ENCODE measurements at places on chromosomes 6 and 20.

DNA sequence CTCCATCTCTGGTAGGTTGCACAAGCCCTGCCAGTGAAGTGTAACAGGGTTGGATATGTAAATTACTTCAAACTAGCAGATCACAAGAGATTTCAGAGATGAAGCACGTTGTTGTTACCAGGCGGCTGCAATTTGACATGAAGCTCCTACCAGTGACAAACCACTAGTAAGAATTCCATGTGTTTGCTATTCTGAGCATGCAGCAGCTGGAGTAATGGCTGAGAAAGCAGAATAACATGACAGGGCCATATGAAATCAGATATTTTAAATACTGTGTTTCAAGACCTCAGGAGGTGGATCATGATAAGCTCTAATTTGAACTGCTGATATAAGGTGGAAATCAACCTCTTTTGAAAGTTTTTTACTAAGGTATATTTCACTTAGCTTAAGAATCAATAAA, 11.4 kb downstream of the RIN2 start:
- no peak for DNase-seq

- DNase-seq, result no peak
These were observed 981 bp upstream of the TNF start for GRCh38 chr6:31574106-31575061.

GRCh38 chr20:31770243-31770642, 31.2 kb downstream of the TPX2 start:
- no peak for DNase-seq

GRCh38 chr6:41375598-41376151, 40.3 kb downstream of the NCR2 start:
- no peak for DNase-seq

DNA sequence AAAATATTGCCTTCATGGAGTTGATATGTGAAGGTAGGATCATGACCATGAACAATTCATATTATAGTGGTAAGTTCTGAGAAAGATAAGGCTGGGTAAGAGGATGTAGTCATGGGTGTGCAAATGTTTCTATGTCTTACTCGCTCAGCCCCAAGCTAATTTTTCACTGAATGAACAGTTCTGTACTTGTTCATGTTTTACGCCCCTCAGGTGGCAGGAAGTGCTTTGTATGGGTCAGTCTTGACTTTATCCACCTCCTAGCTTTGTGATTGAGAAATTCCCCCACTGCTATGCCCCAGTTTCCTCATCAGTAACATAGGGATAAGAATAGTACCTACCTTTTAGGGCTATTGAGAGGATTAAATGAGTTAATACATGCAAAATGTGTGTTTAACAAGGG, 148.2 kb upstream of the KCNG1 start:
- no peak for DNase-seq

DNA sequence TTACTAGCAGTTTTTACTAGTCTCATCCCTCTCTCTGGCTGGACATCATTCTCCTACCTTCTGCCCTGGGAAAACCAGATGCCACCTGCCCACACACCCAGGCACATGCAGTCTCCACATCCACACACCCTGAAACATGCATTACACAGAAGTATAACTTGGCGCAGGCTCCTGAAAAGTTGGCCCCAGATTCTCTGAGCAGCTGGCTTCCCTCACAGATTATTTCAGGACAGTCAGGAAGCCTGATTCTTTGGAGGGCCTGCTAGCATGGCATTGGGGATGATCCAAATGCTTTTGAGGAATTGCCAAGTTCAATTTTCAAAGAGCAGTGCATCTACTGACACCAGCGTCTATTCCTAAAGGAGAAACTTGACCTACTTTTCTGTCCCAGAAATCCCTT, 27.8 kb upstream of the KIF16B start:
- no peak for DNase-seq

GRCh38 chr6:139262519-139263300, 29.1 kb downstream of the TXLNB start:
- no peak for DNase-seq

DNA sequence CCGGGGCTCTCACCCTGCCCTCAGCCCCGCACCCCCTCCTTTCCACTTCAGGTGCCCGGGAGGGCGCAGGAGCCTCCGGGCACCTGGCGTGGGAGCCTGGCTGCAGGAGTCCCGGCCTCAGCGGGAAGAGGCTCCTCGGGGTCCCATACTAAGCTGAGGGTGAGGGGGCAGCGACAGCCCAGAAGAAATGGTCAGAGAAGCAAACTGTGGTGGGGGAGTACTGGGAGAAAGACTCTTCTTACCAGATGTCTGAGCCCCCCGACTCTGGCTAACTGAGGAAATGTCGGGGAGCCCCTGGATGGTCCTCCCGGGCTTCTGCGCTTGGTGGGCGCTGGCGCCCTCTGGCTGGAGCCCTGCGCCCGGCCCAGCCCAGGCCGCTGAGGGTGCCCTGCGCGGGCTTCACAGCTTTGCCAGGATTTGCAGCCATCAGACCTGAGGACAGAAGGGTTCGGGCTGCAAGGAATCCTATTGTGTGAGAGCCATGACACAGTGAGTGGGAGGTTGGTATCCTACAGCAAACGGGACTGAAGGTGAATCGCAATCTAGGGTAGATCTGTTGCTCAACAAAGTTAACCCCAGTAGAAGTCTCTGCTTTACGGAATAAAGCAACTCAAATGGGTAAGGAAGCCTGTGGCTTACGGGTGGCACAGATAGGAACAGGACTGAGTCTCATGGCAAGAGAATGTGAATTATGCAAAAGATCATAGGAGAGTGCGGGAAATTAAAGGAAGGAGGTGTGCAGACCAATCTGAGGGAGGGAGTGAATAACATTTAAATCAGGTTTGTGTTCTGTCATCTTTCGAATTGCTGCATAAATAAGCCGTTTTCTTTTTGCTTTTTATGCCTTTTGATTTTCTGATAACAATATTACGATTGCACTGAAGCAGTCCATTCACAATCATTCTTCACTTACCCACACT, 639 bp upstream of the RCAN2 start:
- peak; percentile 65 for DNase-seq

- DNase-seq, result no peak
These were observed 159.1 kb upstream of the PDE7B start for GRCh38 chr6:135692426-135692825.

DNA sequence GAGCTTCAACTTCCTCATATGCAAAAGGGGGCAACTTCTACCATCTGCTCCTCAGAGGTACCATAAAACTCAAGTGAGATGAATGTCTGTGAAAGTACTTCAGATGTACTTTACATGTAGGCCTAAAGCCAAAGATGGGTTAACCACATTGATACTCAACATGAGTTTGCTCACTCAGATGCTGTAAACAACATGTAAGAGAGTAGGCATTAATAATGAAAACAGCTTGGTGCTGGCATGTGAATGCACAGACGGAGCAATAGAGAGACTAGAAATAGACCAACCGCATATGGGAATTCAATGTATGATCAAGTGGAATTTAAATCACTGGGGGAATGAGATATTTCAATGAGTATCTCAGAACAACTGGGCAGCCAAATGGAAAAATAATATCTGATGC, 143.8 kb upstream of the CDYL start:
- no peak for DNase-seq

- DNase-seq, result no peak
These were observed 89.4 kb upstream of the ISM1 start for GRCh38 chr20:13131688-13132087.

DNA sequence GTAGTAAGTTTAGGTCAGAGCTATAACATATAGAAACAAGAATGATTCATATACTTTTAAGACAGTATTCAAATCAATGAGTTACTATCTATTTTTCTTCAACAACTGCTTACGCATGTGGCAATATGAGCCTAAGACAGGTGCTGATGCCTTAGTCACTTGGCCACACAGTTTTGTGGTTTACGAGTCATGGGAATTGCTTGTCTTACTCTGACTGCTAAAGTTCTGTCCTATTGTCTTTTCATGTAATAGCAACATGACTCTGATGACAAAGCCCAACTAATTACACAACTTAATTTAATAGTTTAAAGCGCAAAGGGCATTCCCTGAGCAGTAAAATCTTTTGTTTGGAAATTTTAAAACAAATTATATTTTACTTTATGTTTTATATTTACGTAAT, 159.3 kb upstream of the CENPW start:
- DNase-seq, result peak; percentile 89

- DNase-seq, result peak; percentile 99
These were observed 16.2 kb upstream of the BEND6 start for GRCh38 chr6:56938649-56939191.

GRCh38 chr6:56714982-56715456, 72.3 kb upstream of the DST start:
- DNase-seq, result peak; percentile 76

GRCh38 chr6:89974834-89975233, 80.6 kb downstream of the GJA10 start:
- DNase-seq, result no peak

DNA sequence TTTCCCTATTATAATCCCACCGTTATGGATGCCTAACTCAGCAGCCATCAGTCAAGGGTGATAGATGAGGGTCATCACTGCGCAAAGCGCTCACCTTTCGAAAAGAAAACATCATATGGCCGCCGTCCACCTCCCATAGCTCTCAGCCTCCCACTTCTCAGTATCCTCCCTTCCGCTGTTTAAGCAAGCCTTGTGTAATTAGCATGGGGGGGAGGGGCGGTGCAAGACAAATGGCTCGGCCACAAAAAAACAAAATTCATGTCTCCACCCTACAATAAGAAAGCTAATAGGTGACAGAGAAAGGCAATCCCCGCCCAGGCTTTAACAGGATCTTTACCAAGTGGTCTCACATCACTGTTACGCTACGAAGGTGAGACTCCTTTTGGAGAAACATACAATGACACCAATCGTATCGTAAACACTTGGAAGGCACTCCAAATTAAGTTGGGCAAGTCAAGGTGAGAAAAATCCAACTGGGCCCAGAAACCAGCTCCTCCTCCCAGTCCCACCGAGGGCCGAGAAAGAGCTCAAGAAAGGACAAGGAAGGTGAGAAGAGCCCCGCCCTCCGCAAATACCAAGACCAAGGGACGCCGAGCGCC, 645 bp downstream of the DDX39B start:
- DNase-seq, result peak; percentile 77

GRCh38 chr20:56350842-56351241, 7.9 kb upstream of the FAM210B start:
- no peak for DNase-seq

GRCh38 chr6:85412911-85413430, 36.9 kb upstream of the NT5E start:
- no peak for DNase-seq

- no peak for DNase-seq
These were observed 15.0 kb downstream of the CALHM6 start for GRCh38 chr6:116476002-116476678.

- DNase-seq, result no peak
These were observed 233.4 kb upstream of the ID4 start for GRCh38 chr6:19603721-19604120.

- DNase-seq, result no peak
These were observed 88.1 kb downstream of the HDGFL1 start for GRCh38 chr6:22657352-22657980.

- DNase-seq, result no peak
These were observed 86.7 kb upstream of the LAMP5 start for GRCh38 chr20:9427430-9428291.

DNA sequence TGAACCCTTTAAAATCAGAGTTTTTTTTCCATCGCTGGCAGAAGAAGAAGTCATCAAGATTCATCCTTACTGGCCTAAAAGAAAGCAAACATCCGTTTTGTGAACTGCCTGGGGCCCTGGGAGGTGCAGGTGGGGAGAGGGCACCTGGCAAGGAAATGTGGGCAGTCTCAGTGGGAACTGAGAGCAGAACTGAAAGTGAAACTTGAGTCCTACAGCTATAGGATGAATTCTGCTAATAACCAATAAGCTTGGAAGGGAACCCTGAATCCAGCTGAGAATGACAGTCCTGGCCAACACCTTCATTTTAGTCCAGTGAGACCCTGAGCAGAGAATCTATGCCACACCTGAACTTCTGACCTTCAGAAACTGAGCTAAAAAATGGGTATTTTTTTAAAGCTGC, 130.1 kb upstream of the ASCC3 start:
- no peak for DNase-seq

DNA sequence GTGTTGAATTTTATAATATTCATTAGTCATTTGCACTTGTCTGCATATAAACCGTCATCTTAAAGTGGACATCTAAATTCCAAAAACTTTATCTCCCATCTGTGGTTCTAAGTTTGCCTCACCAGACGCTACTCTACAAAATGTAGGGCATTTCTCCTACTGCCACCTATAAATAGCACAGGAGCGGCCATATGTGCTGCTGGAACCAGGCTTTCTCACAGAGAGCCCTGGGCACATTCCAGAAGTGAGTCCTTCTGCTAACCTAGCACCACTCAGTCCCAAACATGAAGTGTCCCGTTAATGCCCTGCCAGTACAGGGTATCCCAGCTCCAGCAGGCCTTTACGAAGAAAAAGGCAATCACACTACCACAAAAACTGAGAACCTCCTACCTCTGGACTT, 153.7 kb downstream of the TMEM242 start:
- no peak for DNase-seq

DNA sequence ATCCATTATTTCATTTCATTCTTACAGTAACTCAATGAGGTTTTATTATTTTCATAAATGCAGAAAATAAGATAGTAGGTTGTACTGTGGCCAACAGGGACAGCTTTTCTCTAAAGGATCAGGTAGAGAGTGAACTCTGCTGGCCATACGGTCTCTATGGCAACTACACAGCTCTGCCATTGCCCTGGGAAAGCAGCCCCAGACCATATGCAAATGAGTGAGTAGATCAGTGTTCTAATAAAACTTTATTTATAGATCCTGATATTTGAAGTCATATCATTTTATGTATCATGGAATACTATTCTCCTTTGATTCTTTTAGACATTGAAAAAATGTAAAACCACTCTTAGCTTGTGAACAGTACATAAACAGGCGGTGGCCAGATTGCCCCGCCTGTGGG, 192.5 kb upstream of the RREB1 start:
- no peak for DNase-seq

- peak; percentile 86 for DNase-seq
These were observed 101.4 kb downstream of the ADGB start for GRCh38 chr6:146700078-146700686.

DNA sequence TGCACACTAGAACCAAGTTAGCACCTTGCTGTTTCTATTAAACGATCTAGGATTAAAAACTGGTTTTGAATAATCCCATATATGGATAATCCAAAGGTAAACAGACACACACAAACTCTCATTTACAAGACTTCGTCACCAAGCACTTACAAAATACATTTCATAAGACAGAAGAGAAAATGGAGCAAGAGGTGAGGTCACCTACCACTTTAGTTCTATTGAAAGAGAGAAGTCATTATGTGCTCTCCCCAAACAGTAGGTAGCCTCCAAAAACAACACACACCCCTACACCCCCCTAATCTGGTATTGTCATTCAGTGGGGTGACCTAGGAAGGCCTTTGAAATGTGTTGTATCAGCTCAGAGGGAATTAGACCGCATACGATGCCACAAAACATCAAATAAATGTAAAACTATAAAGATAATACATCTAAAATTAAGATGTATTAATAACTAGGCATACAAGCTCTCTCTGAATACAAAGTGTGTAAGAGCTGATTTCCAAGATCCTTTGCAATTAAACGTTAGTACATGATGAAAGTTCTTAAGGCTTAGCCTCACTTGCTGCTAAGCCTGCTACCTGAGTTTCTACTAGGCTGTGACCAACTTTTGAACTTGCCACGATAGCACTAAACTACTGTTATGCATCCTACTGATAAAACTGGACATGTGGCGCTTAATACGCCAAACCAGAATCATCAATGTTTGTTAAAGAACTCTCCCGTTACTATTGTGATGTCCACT, 1.6 kb downstream of the SRPK1 start:
- DNase-seq, result no peak
